ENCODE measurements at places on chromosomes 7 and 10. TPM values are rescaled to one million over a fixed set of nuclear protein-coding genes. Genes with fewer than 3 reads are reported as not detected.

Gene NPC1L1
- total RNA-seq = 0.20 TPM

Gene MSMB
- total RNA-seq = not detected

Gene OGDHL
- 10.4 TPM for total RNA-seq

GRCh38 chr10:5913736-5914135 lies 23.7 kb downstream of the FBH1 start:
- H3K27ac ChIP-seq = no peak overlapping the region
- peaks cover 66% of the 10 kb centered on the region for H3K36me3 ChIP-seq

DNA sequence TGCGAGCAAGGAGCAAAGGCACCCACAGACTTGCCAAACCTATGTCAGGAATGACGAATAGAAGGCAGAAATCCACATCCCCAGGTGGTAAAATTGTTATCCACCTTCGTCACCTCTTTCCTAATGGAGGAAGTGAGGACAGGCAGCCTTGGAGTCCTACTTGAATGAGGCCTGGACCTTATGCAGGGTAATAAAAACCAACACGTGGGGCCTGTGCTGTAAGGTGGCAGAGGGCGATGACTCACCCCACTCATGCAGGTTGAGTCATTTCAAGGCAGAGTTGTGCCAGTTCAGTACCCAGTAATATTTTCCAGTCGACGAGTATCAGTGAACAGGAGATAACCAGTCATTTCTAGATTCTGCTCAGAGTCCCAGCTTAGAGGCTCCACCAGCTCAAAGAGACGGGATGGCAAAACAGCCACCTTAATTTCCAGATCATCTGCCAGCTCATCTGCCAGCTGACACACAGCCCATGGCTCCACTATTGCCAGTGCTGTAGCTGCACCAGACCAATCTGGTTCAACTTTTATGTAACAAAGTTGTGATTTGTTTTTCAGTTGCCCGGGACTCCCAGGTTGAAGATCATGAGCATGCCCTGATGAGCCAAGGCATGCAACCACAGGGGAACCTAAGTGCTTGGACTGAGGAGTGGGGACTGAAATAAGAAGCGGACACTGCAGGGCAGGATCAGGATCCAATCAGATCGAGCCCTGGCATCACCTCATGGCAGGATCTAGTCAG lies 176.2 kb upstream of the ITGB1 start:
- H3K4me3 ChIP-seq = no peak overlapping the region
- no peaks in the 10 kb centered on the region for H3K36me3 ChIP-seq
- H3K27me3 ChIP-seq = no peaks in the 10 kb centered on the region
- H3K27ac ChIP-seq = no peak overlapping the region
- no peaks in the 10 kb centered on the region for H3K4me1 ChIP-seq

GRCh38 chr10:5391790-5392189 lies 12.8 kb downstream of the TUBAL3 start:
- no peak overlapping the region for H3K4me3 ChIP-seq
- no peaks in the 10 kb centered on the region for H3K27me3 ChIP-seq
- H3K27ac ChIP-seq = no peak overlapping the region
- no peaks in the 10 kb centered on the region for H3K4me1 ChIP-seq
- peaks cover 3% of the 10 kb centered on the region for H3K36me3 ChIP-seq

GRCh38 chr7:92622030-92622429 lies 31.8 kb upstream of the FAM133B start:
- H3K4me3 ChIP-seq = no peak overlapping the region
- no peak for DNase-seq
- H3K27ac ChIP-seq = peak overlapping the region; percentile 40
- H3K27me3 ChIP-seq = no peaks in the 10 kb centered on the region
- peaks cover 38% of the 10 kb centered on the region for H3K4me1 ChIP-seq

- peaks cover 41% of the 10 kb centered on the region for H3K36me3 ChIP-seq
- DNase-seq = no peak
- H3K27ac ChIP-seq = no peak overlapping the region
- peaks cover 10% of the 10 kb centered on the region for H3K4me1 ChIP-seq
Observed at GRCh38 chr7:140315498-140316164, 82.7 kb downstream of the SLC37A3 start.

DNA sequence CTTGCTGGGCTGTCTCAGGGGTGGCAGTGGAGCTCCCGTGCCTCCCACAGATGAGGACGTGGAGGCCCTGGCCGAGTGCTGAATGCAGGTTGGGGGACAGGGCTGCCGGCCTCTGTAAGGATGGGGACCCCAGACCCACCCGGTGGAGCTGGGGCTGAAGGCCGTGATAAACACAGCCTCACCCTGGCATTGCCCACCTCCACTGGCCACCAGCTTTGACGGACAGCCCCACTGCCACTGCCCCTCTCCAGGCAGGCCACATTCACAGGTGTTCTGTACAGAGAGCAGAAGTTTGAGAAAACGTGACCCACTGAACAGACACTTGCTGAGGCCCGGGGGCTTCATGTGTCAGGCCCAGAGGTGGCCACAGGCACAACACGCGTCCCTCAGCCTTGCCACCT lies 126.2 kb downstream of the LHPP start:
- peaks cover 5% of the 10 kb centered on the region for H3K36me3 ChIP-seq
- no peak overlapping the region for H3K27ac ChIP-seq
- H3K4me1 ChIP-seq = peaks cover 20% of the 10 kb centered on the region

- peaks cover 3% of the 10 kb centered on the region for H3K36me3 ChIP-seq
- H3K27me3 ChIP-seq = peaks cover 16% of the 10 kb centered on the region
- H3K27ac ChIP-seq = peak overlapping the region; percentile 94
Observed at GRCh38 chr7:154928136-154929005, 74.6 kb downstream of the PAXIP1 start.

- H3K27me3 ChIP-seq = peaks cover 1% of the 10 kb centered on the region
- H3K4me3 ChIP-seq = no peak overlapping the region
- H3K27ac ChIP-seq = no peak overlapping the region
- H3K36me3 ChIP-seq = no peaks in the 10 kb centered on the region
- no peaks in the 10 kb centered on the region for H3K4me1 ChIP-seq
- DNase-seq = no peak
Observed at GRCh38 chr7:531777-532176, 12.1 kb upstream of the PDGFA start.

All from mesothelial cell of epicardium (in vitro differentiated cells).